Stimulated activated CD8-positive, alpha-beta memory T cell treated with anti-CD3 and anti-CD28 coated beads, Interleukin-4, amount 100 ng/mL, for 4 hours (primary cell): ENCODE measurements at places on chromosomes 3 and 15.

- no peak for DNase-seq
Observed at GRCh38 chr15:41584636-41585126, 25.7 kb downstream of the TYRO3 start.

GRCh38 chr3:40912461-40912860, 286.8 kb upstream of the CTNNB1 start:
- DNase-seq: no peak

- no peak for DNase-seq
Observed at GRCh38 chr3:32392536-32393302, 1.1 kb downstream of the CMTM7 start.

- DNase-seq: no peak
Observed at GRCh38 chr15:85142312-85142711, 160.7 kb downstream of the PDE8A start.

DNA sequence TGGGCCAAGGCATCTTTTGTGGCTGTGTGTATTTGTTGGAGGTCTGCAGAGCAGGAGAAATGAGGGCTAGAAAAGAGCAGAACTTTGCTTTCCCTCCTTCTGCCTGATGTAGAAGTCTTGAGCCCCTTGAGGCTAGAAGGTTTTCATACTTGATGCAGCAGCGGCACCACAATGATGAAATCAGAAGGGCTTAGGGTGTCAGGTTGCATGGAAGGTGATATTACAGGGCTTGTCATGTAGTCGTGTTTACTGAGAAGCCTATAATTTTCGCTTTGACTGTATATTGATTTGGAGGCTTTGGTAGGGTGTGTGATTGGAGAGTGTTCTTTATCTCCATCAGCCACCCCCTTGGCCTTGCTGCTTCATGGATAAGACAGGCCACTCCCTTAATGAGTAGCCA, 339.8 kb downstream of the THSD4 start:
- DNase-seq: no peak

DNA sequence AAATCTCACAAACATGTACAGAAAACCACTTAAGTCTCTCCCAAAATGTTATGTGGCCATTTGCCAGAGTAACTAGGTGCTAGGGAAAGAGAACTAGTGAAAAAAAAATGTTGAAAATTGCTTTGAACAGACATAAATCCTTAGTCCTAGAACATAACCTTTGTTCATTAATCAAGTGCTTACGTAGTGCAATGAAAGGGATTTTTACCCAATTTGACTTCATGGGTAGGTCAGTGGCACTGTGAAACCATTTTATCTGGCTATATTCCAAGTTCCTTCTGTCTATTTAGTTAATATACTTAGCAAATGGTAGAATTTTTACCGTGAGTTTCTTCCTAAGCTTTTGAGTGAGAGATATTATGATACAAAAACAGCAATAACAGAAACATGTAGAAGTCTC, 209.4 kb downstream of the DIPK2A start:
- DNase-seq: no peak

- DNase-seq: no peak
Observed at GRCh38 chr3:59908280-59908679, 858.5 kb upstream of the CFAP20DC start.

DNA sequence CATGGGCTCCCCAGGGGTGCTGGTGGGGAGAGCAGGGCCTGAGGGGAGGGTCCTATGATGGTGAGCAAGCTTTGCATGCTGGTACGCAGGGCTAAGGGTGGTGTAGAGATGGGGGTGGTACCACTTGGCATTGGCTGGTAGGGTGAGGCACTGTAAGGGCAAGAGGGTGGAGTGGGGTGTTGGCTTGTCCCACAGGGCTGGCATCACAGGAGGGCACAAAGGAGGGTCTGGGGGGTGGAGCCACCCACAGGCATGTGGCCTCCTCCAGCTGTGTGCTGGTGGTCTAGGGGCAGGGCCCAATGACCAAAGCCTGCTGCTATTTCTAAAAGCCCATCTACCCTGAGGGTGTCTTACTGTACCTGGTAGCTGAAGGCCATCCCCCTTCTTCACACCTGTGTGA, 65.2 kb upstream of the SEC13 start:
- DNase-seq: no peak

DNA sequence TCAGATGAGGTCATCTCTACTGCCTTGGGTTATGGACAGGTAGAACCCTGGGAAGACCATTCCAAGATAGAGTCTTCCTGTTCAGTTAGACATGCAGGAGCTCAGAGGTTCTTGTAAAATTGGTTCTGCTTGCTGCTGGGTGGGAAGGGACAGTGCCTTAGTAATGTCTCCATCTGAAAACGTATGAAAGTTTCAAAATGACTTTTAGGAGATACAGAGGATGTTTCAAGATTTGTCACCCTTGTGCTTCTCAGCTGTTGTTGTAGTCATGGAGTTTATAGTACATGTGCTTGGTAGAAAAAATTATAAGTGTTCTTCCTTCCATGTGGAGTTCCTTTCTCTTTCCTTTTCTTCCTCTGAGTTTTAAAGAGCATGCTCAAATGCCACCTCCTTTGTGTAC, 885.2 kb upstream of the CFAP20DC start:
- DNase-seq: no peak

- no peak for DNase-seq
Observed at GRCh38 chr3:37324131-37324530, 149.7 kb upstream of the LRRFIP2 start.

DNA sequence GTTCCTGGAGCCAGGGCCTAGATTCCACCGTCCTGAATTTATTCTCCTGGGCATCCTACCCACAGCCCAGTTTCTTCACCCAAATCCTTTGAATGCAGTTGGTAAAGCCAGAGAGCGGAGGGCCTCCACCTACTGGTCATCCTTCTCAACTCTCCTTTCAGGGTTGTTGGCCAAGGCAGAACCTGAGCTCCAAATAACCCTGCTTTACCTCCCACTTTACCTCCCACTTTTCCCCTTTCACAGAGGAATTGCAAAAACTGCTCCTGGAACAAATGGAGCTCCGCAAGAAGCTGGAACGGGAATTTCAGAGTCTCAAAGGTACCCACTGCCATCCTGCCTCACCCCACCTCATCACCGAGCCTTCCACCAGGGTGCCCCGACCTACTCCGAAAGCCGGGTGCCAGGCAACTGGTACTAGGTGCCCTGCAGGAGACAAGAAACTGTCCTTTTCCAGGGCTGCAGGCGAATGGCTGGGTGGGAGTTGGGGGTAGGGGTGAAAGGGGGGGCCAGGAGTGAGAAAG, 6.8 kb downstream of the SKOR1 start:
- DNase-seq: no peak

GRCh38 chr3:184907681-184908649, 96.0 kb downstream of the VPS8 start:
- no peak for DNase-seq

DNA sequence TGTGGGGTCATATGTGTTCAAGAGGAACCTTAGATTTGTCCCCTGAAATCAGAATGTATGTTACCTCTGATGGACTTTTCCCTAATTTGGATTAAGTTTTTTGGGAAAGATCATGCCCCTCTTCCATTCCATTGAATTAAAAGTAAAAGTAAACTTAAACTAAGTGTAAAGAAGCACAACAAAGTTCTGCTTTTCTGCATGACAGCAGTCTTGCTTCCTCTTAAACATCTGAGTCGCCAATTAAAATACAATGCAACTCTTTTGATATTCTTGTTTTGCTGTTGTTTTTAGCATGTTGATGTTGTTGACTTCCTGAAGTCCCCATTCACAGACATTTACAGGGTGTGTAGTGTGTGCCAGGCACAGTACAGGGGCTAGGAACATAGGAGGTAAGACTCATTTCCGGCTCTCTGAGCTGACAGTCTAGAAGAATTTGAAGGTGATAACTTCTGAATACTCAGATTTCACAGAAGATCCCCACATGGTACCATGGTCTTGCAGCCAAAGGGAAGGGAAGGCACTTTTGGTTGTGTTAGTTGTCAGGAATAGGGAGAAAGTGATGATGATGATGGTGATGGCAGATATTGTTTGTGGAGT, 45.0 kb downstream of the USP13 start:
- no peak for DNase-seq

GRCh38 chr3:177800561-177800960, 603.3 kb upstream of the TBL1XR1 start:
- DNase-seq: no peak

DNA sequence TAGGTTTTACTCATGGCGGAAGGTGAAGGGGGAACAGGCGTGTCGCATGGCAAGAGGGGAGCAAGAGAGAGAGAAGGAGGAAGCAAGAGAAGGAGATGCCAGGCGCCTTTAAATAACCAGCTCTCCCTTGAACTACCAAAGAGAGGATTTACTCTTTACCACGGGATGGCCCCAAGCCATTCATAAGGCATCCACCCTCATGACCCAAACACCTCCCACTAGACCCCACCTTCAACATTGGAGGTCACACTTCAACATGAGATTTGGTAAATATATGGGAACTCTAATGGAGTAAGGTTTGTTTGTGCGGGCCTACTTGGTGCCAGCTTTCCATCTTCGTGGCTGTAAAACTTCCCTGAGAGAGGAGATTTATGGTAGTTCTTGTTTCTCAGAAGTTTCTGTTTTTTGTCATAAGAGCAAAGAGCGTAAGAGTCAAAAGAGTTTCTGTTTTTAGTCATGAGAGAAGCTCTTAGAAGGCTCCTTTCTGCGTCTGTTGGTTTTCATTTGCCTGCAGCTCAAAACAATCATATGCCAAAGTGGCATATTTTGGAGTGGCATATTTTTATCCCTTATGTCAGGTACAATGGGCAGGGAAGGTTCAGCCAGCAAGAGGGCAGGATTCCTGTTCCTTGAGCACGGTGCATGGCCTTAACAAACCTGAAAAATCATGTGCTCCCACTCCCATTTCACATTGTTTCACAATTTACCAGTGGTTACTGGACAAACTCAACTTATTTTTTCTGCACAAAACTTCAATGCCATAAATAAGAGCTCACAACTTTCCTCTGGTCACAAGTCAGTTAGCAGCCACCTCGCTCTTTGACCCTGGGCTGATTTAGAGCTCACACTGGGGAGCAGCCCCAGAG, 12.5 kb downstream of the PML start:
- DNase-seq: no peak

DNA sequence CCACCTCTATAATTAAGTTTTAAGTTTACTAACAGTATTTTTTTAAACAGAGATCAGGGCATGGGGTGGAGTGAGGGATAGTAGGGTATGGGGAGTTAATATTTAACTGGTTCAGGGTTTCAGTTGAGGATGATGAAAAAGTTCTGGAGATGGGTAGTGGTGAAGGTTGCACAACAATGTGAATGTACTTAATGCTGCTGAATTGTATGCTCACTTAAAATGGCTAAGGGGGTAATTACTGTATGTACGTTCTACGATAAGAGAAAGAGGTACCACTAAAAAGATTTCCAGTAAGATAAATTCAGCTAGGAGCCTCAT, 101.4 kb downstream of the TNIK start:
- DNase-seq: no peak

DNA sequence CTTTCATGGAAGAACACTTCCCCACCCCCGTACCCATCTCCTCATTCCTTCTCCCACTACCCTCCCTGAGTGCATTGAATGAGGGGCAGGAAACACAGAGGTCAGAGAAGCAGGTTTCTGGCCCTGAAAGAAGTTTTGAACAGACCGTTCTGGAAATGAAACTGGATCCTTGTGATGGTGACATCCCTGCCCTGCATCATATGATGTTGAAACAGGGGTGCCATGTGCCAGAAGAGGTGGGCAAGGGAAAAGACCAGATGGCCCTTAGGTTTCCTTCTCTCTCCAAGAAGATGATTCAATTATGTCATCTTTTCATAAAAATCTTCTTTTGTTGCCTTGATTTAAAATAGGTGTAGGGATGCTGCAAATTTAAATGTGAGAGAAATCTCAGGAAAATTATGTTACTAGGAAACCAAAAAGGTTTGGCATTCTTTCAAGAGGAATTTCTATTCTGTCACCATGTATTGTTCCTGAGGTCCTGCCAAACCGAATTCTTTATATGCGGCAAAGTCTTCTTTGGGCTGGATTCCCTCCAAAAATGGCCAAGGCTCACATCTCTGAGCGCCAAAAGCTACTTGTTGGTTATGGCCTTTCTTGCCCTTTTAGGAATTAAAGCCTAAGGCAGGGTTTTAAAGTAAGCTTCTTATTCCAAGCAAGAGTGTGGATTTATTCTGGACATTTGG, 19.9 kb upstream of the TNFAIP8L3 start:
- DNase-seq: no peak

- DNase-seq: no peak
Observed at GRCh38 chr3:17605032-17605431, 137.4 kb downstream of the TBC1D5 start.

DNA sequence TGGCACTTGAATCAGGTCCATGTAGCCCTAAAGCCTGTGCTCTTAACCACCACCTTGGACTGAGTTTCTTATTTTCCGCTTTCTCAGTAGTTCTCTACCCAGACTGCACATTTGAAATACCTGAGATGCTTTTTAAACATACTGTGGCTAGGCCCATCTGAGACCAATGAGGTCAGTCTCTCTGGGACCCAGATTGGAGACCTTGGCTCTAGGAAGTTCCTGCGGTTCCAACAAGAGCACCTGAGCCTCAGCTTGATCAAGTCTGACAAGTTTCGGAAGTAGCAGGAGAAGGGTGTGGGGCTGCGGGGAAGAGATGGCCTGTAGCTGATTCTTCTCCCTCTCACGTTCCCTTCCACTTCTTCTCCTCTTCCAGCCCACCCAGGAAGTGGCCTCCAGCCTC, 11.5 kb upstream of the TSEN2 start:
- DNase-seq: no peak

DNA sequence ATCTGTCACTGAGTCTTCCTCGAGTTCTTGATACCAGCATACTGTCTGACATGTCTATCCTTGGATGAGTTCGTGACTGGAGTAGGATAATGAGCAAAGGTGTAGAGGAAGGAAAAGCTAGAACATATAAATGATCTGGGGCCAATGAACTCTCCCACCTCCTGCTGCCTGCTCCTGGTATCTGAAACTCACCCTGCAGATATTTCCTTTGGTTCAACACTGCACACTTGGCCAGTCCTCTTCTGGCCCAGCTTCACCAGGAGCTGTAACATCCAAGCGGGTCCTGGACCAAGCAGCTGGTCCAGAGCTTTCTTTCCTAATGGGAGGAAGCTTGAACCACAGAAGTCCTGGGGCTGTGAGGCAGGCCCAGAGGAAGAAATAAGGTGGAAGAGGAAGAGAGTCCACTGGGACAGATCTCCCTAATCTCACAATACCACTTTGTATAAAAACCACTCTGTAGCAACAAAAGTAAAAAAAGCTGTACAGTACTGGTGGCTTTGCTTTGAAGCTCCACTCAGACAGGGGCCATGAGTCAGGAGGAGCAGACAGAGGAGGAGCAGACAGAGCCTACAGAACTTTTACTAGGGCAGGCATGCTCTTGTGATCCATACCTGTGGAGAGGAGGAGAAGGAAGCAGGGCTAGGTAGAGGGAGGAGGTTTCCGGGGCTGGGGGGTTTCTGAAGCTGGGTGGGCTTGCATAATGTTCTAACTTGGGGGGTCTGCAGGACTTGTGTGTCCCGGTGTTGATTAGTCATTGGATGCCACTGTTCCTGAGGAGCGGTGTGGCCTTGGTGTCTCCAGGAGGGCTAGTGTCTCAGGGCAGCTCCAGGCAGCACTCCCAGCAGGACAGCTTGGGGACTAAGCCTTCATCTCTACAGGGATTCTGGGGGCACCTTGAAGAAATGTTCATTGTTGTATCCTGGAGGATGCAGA, 166.9 kb downstream of the ABHD5 start:
- DNase-seq: no peak

- no peak for DNase-seq
Observed at GRCh38 chr3:158091531-158091930, 14.7 kb downstream of the SHOX2 start.
